ENCODE measurements at places on chromosomes 4 and X.

DNA sequence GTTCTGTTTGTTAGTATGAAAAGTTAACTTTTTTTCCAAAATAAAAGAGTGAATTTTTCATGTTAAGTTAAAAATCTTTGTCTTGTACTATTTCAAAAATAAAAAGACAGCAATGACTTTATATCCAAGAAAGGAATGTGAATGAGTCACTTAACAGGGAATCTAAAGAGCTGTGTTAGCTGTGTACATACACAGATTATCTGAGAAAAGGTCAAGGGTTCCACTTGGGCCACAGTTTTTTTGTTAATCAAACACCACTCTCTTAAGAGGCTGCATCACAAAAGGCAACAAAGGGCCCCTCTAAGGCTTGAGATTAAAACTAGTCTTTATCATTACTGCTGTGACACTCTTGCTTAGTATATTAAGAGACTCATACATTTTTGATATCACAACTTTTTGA lies 82.1 kb downstream of the FIP1L1 start:
- DNase-seq: no peak

DNA sequence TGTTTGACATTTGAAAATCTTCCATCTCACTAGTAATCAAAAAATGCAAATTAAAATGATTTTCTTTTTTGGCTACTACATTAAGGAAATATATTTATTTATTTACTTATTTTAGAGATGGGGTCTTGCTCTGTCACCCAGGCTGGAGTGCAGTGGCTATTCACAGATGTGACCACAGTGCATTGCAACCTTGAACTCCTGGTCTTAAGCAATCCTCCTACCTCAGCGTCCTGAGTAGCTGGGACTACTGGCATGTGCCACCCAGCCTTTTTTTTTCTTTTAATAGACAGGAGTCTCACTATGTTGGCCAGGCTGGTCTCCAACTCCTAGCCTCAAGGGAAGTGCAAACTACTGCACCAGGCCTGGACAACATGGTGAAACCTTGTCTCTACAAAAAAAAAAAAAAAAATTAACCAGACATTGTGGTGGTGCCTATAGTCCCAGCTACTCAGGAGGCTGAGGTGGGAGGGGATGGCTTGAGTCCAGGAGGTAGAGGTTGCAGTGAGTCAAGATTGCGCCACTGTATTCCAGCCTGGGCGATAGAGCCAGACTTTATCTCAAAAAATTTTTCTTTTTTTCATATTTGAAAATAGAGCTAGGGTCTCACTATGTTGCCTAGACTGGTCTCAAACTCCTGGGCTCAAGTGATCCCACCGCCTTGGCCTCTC lies 4.4 kb upstream of the SMIM14 start:
- no peak for DNase-seq

GRCh38 chr4:106670976-106671375 lies 302.4 kb upstream of the GIMD1 start:
- no peak for DNase-seq

GRCh38 chr4:174061026-174061425 lies 222.4 kb downstream of the FBXO8 start:
- no peak for DNase-seq

DNA sequence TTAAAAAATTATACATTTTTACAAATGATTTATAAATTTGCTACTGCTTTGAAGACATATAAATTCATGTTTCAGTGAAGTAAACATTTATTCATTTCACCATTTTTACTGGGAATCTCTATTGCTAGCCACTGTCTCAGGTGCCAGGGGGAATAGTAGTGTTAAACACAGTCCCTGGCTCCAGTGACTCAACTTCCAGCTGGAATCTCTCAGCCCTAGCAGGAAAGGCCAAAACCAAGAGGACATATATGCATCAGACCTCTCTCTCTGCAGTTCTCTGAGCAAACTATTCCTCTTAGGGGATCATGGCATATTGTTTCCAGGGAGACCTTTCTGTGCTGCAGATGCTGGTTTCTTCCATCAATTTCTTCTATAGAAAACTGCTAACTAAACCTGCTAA lies 1009.0 kb upstream of the LCORL start:
- no peak for DNase-seq

DNA sequence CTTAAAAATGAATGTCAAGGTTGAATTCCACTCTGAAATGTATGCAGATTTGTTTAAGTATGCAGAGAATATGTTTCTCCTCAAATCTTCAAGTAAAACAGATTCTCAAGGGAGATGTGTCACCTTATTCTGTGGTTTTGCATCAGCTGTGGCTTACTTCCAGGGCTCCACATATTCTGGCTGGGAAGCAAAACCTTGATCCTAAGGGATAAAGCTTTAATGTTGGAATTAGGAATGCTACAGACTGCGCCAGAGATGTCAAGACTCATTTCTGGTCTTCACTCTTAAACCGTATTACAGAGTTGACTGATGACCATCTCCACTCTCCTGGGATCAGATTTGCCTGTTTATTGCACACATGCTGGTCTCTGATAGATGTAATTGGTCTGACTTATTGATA lies 143.9 kb upstream of the DIPK2B start:
- DNase-seq: peak; percentile 53

- no peak for DNase-seq
Observed at GRCh38 chrX:49192722-49193328, 6.7 kb upstream of the PRICKLE3 start.

- no peak for DNase-seq
Observed at GRCh38 chr4:143156853-143157252, 27.9 kb upstream of the USP38 start.

- no peak for DNase-seq
Observed at GRCh38 chr4:6330384-6330767, 60.7 kb downstream of the WFS1 start.

GRCh38 chrX:151359341-151359740 lies 37.7 kb upstream of the VMA21 start:
- DNase-seq: no peak

GRCh38 chr4:87881115-87881514 lies 48.3 kb downstream of the MEPE start:
- no peak for DNase-seq

Measured in AG09309 (cell line).